ENCODE measurements at places on chromosomes 1 and 21. TPM values are rescaled to one million over a fixed set of nuclear protein-coding genes. Genes with fewer than 3 reads are reported as not detected.

DNA sequence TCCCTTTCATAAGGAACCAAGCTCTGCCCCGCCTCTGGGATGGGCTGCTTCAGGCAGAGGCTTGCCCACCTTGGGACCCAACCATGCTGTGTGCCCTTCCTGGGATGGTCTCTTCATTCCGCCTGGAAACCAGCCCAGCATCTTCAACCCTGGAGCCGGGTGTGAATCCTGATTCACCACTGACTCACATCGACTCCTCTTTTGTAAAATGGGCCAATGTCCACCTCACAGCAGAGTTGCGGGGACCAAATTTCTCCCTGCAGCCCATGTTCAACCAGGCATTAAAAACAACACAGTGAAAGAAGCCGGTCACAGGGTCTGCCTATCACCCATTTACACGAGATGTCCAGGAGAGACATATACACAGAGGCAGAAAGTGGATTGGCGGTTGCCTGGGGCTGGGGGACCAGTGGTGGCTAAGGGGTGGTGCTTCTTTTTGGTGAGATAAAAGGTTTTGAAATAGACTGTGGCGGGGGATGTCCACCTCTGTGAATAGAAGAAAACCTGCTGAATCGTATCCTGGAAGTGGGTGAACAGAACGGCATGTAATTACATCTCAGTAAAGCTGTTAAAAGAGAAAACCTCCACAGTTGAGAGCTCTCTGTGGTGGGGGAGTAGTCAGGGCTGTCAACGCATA is 6.9 kb upstream of the GPR153 start:
- H3K4me1 ChIP-seq = peaks cover 61% of the 10 kb centered on the region
- peaks cover 13% of the 10 kb centered on the region for H3K27me3 ChIP-seq
- no peak for DNase-seq
- H3K4me3 ChIP-seq = peak overlapping the region; percentile 61
- H3K36me3 ChIP-seq = no peaks in the 10 kb centered on the region

DNA sequence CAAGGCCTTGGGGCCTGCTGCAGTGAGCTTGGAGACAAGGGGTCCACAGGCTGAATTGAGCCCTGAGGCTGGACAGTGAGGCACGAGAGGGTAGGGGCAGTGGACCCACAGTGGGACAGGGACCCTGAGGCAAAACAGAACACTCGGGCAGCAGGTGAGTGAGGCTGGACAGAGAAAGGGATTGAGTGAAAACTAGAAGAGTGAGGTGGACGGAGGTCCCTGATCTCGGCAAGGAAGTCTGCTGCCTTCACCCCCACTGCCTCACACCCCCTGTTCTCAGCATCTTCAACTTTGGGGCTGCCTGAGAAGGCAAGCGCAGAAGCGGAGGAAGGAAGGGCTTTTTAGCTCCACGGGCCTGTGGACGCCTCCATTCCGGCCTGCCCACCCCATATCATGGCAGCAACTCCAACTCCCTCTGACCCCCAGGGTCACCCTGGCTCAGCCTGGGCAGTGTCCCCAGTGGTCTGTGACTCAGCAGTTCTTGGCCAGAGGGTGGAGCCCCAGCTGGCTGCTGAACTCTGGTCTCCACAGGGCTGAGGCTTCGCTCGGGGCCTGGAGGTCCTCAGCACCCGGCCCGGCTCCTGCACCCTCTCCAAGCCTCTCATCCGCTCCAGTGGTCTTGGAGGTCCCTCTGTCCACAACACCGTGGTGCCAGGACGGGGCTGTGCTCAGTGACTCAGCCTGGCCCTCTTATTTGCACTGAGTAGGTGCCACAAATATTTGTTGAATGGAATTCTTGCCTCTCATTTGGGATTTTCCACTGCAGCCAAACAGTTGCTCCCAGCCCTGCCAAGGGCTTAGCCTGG is 60.0 kb upstream of the EPS8L3 start:
- no peak overlapping the region for H3K4me3 ChIP-seq
- H3K27me3 ChIP-seq = peaks cover 9% of the 10 kb centered on the region
- H3K4me1 ChIP-seq = peaks cover 3% of the 10 kb centered on the region
- H3K36me3 ChIP-seq = no peaks in the 10 kb centered on the region

The OSCP1 gene
- total RNA-seq = 6.3 TPM

DNA sequence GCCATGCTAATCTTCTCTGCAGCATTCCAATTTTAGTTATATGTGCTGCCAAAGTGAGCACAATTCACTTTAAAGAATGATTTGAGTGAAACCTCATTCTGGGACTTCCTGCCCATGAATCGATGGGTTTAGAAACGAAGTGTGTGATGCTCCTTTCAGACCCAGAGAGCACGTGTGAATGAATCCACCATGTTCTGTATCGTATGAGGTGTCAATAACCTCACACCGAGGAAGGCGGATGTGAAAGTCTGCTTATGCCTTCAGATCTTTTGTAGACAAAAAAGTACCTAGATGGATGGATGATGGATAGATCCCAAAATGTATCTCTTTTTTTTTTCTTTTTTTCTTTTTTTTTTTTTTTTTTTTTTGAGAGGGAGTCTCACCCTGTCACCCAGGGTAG is 13.8 kb downstream of the UBASH3A start:
- H3K27ac ChIP-seq = no peak overlapping the region
- peaks cover 14% of the 10 kb centered on the region for H3K36me3 ChIP-seq
- no peak for DNase-seq
- peaks cover 7% of the 10 kb centered on the region for H3K4me1 ChIP-seq
- H3K4me3 ChIP-seq = no peak overlapping the region

The LMO4 gene
- 16.5 TPM for total RNA-seq

GRCh38 chr1:46665983-46666382 is 2.2 kb downstream of the ATPAF1 start:
- peaks cover 2% of the 10 kb centered on the region for H3K27me3 ChIP-seq
- no peak overlapping the region for H3K4me3 ChIP-seq
- no peak for DNase-seq

DNA sequence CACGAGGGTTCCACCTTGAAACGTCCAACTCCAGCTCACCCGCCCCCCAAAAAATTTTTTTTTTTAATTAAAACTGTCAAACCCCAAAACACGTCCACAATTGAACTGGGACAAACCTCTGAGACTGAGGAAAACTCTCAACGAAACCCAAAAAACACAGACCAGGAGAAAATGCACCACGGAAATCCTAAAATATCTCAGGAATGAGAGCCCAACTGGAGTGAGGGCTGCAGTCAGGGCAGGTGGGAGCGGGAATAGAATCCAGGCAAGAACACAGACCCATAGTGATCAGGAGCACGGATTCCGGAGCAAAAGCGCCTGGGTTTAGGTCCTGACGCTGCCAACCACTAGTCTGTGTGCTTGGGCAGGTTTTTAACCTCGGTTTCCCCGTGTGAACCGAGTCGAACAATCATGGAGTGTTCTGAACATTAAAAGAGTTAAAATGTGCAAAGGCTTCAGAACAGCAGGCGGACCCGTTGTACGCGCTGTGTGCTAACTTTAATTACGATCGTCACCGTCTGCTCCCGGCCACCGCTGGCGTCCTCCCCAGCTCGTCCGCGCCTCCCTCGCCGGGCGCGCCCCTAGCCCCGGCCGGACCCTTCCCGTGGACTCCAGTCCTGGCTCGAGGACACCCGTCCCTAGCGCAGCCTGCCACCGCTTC is 624 bp downstream of the ARHGAP29 start:
- H3K27me3 ChIP-seq = peaks cover 13% of the 10 kb centered on the region
- DNase-seq = peak; percentile 21
- no peaks in the 10 kb centered on the region for H3K36me3 ChIP-seq
- H3K4me3 ChIP-seq = peak overlapping the region; percentile 80

Data from glutamatergic neuron (in vitro differentiated cells).